ENCODE measurements at places on chromosomes 7 and 10.

DNA sequence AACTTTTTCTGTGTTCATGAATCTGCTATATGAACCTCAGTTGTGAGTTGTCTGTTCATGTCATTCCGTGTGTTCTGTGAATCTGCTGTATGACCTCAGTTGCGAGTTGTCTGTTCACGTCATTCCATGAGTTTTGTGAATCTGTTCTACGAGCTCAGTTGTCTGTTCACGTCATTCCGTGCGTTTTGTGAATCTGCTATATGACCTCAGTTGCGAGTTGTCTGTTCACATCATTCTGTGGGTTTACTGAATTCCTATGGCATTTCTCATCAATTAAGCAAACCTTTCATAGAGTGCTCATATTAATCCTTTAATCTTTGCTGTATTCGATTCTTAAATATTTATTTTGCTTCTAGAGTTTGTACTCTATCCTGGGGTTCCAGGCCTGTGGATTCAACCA, 150.6 kb downstream of the DIP2C start:
- DNase-seq: no peak

- no peak for DNase-seq
These were observed 263.0 kb downstream of the TCF7L2 start for GRCh38 chr10:113213035-113213434.

- no peak for DNase-seq
These were observed 73.7 kb upstream of the ABCB5 start for GRCh38 chr7:20541608-20542349.

GRCh38 chr7:101308245-101309085, 13.1 kb downstream of the IFT22 start:
- no peak for DNase-seq

- no peak for DNase-seq
These were observed 224.7 kb downstream of the GRID1 start for GRCh38 chr10:86141896-86142295.

DNA sequence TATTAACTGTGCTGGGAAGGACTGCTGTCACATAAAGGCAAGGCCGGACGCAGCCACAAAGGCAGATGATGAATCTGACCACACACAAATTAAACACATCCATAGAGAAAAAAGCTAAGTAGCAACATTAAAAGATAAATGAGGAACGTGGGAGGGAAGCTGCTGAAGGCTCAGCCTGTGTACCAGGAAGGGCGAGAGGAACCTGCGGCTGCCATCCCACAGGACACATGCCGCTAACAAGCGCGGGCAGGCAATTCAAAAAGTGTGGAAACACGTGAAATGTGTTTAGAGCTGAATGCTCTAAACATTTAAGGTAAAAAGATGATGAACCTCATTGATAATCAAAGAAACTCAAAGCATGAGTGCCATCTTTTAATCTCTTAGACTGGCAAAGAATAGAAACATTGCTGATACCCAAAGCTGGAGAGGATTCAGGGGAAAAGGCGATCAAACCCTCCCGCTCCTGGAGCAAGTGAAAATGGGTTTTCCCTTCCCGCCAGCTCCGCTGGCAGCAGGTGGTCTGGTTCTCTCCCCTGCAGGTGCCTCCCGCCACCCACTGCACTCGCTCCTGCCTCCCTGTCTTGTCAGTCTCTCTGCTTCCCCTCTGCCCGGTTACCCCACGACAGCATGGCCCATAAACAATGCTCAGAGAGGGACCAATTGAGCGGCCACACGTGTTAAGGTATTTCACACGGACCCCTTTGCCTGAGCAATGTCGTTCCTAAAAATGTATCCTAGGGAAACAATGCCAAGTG, 4.2 kb downstream of the STK32C start:
- DNase-seq: no peak

- DNase-seq: no peak
These were observed 181.8 kb downstream of the CDK14 start for GRCh38 chr7:90777886-90778285.

DNA sequence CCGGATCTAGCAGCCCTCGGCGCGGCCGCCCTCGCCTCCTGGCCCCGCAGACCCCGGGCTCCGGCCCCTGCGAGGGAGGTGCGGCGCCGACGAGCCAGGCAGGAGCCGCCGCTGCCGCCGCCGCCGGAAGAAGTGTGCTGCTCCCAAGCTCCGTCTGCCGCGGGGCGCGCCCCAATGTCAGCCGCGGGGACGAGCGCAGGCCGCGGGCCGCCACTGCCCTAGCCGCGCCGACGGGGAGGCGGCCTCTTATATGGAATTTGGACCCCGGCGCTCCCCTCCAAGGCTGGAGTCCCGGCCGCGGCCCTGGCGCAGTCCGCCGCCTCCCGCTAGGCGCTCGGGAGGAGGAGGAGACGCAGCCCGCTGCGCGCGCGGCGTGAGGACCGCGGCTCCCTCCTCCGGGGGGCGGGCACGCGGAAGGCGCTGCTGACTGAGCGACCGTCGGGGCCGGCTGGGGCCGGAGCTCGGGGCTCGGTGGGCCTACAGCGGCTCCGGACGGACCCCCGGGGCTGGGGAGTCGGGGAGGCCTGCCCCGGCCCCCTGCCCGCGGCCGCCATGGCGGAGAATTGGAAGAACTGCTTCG, at the start of gene TRIM8:
Gene TRIM8 (plus strand): TSS at position 414 of the 580 bp plus-strand sequence. CDS start 139 bp downstream, at position 553.
- no peak for DNase-seq

- DNase-seq: no peak
These were observed 177.0 kb upstream of the C1GALT1 start for GRCh38 chr7:7005303-7005702.

GRCh38 chr10:7443036-7443435, 32.2 kb upstream of the SFMBT2 start:
- DNase-seq: no peak

DNA sequence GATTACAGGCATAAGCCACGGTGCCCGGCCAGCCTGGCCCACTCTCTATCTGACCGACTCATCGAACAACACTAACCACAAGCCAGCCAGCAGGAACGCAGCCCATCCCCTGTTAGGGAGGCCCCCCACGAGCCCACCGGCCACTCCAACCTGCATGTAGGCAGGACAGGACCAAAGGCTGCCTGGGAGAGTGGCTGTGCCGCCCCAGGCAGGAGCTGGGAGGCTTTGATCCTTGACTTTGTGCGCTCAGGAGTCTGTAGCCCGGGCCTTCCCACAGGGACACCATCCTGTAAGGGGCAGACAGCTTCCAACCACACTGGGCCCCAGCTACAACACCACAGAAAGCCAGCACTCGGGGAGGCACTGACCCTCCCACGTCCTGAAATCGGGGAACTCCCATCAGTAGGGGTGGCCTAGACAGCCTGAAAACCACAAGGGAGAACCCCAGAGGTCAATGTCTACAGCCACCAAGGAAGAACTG, 29.4 kb downstream of the GRID1 start:
- no peak for DNase-seq

GRCh38 chr7:71504697-71505441, 372.9 kb downstream of the GALNT17 start:
- no peak for DNase-seq

DNA sequence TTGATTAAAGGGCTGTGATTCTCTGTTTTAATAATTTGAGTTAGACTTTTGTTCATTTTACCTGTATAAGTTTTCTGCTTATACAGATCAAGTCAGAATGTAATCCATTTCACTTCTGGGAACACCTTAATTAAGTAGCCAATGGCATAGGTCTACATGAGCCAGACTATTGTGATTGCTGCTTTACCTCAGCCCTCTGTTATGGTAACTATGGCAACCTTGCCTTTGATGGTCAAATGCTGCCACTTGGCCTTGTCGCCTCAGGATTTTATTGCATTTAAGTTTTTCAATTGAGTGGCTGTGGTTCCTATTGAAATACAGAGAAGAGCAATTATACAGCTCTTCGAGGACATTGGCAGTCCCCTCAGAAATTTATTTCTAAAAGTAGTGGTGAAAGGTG, 64.3 kb upstream of the TMEM106B start:
- DNase-seq: no peak

GRCh38 chr7:9945131-9945530, 1028.5 kb upstream of the PHF14 start:
- no peak for DNase-seq

GRCh38 chr10:19316204-19316870, 267.7 kb downstream of the MALRD1 start:
- no peak for DNase-seq

GRCh38 chr10:108384378-108384777, 1219.9 kb upstream of the SORCS1 start:
- DNase-seq: no peak

DNA sequence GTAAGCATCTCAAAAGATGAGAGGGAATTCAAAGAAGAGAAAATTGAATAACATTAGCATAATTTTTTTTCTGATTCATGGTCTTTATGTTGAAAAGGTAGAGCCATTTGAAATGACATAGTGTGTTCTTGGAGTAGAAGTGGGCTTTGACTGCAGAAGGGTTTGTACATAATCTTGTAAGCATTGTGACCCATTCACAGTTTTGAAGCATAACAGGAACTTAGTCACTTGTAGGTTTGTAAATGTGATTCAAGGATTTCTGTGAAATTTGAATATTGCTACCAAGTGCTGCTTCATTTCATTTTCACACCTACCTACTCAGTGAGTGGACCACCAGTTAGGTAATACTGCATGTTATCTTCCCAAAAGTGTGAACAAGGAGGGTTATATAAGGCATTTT, 68.6 kb downstream of the PON1 start:
- no peak for DNase-seq

DNA sequence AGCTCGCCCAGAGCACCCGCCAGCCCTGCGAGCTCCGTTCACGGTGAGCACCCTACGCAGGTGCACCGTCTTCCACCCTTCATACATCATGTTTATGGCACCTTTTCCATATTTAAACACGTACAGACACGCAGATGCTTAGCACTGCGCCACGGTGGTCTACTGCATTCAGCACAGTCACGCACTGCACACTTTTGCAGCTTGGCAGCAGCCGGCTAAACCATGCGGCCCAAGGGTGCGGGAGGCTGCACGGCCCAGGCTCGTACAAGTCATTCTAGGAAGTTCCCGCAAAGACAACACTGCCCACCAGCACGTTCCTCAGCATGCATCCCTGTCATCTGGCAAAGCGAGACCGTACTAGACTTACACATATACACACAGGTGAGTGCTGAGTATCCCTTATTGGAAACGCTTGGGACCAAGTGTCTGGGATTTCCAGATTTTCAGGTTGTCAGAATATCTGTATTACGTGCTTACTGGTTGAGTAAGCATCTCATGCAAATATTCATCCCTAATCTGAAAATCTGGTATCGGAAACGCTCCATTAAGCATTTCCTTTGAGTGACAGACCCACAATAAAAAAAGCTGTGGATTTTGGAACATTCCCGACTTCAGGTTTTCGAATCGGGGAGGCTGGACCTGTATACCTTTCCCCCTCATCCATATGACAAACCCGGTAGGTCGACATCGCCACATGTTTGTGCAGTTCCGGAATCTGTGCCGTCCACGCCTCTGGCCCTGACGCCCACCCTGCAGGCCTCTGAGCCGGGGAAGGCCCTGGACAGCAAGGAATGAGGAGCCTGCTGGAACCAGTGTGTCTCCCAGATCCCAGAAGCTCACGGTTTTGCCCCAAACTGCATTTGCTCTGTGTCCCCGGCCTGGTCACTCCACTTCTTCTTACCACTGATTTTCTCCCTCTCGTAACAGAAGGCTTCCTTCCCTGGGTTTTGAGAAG, 222.2 kb downstream of the ELFN1 start:
- DNase-seq: no peak

GRCh38 chr7:88001744-88002530, 67.9 kb downstream of the ADAM22 start:
- no peak for DNase-seq

GRCh38 chr7:83365746-83366145, 203.1 kb upstream of the PCLO start:
- no peak for DNase-seq

DNA sequence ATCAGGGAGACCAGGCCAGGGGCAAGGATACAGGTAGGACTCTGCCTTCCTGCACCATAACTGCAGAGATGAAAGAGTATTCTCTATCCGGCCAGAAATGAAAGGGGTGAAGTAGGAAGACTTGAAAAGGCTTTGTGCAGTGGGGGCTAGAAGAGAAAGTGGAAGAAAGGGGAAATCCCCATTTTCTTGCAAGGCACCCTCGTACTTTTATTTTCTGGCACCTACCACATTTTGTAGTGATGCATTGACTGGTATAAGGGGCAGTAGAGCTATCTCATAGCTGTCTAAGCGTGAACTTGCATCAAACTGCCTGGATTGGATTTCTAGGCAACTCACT, 752 bp upstream of the CAMK2G start:
- DNase-seq: no peak

- no peak for DNase-seq
These were observed 17.3 kb downstream of the SRGN start for GRCh38 chr10:69104994-69105790.

DNA sequence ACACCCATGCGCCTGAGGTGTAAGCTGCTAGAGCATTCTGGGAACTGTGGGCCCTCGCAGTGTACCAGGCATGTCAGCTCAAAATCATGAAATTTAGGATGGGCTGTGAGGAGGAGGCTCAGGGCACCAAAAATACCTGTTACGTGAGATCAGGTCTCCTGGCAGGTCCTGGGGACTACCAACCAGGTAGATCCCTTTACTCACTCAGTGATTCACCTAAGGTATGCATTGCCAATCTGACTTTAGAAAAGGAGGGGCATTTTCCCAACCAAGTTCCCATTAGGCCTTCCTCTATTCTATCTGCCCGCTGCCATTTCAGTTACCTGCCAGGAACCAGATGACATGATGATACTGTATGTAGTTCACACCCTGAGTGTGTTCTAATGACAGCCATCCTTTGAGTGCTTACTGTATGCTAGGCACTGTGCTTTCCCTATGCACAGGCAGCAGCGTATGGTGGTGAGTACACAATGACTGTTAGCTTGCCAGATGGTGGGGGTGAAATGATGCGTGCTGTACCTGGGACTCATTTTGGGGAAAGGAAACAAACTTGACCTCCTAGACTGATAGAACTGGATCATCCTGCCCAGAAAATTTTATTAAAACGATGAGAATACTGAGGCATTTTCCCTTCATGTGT, 62.0 kb downstream of the CFAP58 start:
- no peak for DNase-seq

- DNase-seq: no peak
These were observed 587.0 kb downstream of the SDK1 start for GRCh38 chr7:3888096-3888495.

DNA sequence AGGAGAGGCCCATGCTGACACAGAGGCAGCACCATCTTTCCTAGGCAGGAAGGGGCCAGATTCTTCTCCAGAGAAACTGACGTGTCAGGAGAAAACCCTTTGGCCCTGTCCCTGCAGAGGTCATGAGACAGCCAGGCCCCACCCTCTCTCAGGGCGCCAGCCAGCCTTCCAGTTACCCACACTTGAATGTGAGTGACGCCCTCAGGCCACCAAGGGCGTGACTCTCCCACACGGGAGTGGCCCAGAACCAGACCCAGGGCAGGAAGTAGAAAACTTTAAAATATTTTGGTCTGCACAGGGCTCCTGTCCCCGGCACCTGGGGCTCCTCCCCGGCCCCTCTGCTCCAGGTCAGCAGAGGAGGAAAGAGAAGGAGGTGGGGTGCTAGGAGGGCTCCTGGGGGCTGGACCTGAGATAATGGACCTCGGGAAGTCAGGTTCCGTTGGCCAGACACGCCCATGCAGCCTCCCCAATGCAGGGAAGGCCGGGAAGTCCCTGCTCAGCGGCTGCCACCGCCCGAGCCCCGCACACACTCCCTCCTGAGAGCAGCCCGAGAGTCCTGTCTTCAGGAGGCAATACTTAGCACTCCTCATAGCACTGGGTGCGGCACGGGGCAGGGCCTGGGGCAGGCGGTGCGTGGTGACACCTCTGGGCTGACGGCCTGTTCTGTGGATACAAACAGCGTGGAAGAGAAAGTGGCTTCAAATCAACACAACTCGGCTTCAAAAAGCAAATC, 67.0 kb upstream of the CFAP46 start:
- DNase-seq: no peak

- no peak for DNase-seq
These were observed 143.4 kb downstream of the TCF7L2 start for GRCh38 chr10:113093188-113094113.
